ENCODE measurements at places on chromosomes 4 and X. TPM values are rescaled to one million over a fixed set of nuclear protein-coding genes. Genes with fewer than 3 reads are reported as not detected.

FGD1 gene
- 11.9 TPM for total RNA-seq

CSAG1 gene
- total RNA-seq: not detected

FMR1NB gene
- not detected for total RNA-seq

IL13RA2 gene
- total RNA-seq: 213 TPM

SERPINA7 gene
- total RNA-seq: not detected

FAM114A1 gene
- total RNA-seq: 378 TPM

MAOA gene
- total RNA-seq: 4.7 TPM

GABRQ gene
- not detected for total RNA-seq

GABRG1 gene
- total RNA-seq: not detected

SULT1B1 gene
- total RNA-seq: 1.3 TPM

GPR82 gene
- not detected for total RNA-seq

C4orf51 gene
- total RNA-seq: not detected

FGFBP2 gene
- not detected for total RNA-seq

TCEAL6 gene
- total RNA-seq: not detected
